ENCODE measurements at places on chromosomes 1 and 21. TPM values are rescaled to one million over a fixed set of nuclear protein-coding genes. Genes with fewer than 3 reads are reported as not detected.

DNA sequence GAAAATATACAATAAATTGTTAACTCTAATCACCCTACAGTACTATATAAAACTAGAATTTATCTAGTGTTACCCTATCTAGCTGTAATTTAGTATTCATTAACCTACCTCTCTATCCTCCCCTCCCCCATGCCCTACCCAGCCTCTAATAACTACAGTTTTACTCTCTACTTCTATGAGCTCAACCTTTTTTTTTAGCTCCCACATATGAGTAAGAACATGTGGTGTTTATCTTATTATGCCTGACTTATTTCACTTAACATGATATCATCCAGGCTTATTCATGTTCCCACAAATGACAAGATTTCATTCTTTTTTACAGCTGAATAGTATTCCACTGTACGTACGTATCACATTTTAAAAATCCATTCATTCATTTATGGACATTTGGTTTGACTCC is 46.0 kb upstream of the WARS2 start:
- no peaks in the 10 kb centered on the region for H3K36me3 ChIP-seq
- no peaks in the 10 kb centered on the region for H3K4me1 ChIP-seq
- H3K4me3 ChIP-seq: no peak overlapping the region
- DNase-seq: no peak
- H3K27me3 ChIP-seq: no peaks in the 10 kb centered on the region

SPRR2G gene
- total RNA-seq: not detected

DNA sequence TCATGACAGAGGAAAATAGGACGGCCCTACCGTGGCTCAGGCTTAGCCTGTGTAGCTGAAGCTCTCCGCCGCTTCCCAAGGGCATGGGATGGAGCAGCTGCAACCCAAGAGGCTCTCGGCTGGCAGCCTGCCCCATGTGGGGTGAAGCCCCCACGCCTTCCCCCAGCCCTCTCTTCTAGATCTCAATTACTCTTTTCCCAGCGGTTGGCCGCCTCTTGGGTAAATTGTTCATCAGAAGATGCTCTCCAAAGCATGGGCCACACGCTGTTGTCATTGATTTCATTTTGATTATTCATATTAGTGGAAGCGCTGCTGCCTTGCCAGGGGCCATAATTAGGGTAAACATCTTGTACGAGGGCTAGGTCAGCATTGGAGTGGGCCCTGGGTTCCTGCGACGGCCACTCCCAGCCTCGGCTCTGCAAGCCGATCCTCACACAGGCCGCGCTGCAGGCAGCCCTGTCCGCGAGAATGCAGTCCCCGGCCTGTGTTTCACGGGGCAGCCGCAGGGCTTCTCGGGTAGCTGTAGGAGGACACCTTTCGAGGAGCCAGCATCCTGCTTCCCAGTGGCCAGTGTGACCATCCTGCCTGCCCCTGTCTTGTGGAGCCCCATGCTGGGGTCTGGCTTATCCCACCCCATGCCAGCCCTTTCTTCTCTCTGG is 114.4 kb upstream of the VAMP3 start:
- no peak for DNase-seq
- no peak overlapping the region for H3K4me3 ChIP-seq
- no peaks in the 10 kb centered on the region for H3K36me3 ChIP-seq
- H3K27me3 ChIP-seq: no peaks in the 10 kb centered on the region

DNA sequence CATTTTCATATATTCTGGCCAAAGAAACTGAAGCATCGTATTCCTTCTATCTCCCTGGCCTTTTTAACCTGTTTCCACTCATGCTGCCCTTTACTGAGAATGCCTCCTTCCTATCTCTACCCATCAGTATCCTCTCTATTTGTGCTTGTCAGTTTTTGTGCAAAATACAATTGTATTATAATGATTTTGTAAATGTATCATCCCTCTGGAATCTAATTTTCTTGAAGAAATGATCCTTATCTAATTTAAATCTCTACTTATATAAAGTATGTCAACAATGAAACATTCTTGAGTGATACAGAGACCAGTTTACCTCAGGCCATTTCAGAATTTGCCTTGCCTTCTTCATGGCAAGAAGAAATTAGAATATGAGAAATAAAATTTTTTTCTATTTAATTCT is 59.0 kb upstream of the TEKT2 start:
- H3K4me1 ChIP-seq: no peaks in the 10 kb centered on the region
- no peak overlapping the region for H3K27ac ChIP-seq
- DNase-seq: no peak
- H3K27me3 ChIP-seq: no peaks in the 10 kb centered on the region
- 0 out of 2 replicates have a peak, but pooled peaks cover 3% of the 10 kb centered on the region for H3K36me3 ChIP-seq
